ENCODE measurements at places on chromosomes 4 and X.

DNA sequence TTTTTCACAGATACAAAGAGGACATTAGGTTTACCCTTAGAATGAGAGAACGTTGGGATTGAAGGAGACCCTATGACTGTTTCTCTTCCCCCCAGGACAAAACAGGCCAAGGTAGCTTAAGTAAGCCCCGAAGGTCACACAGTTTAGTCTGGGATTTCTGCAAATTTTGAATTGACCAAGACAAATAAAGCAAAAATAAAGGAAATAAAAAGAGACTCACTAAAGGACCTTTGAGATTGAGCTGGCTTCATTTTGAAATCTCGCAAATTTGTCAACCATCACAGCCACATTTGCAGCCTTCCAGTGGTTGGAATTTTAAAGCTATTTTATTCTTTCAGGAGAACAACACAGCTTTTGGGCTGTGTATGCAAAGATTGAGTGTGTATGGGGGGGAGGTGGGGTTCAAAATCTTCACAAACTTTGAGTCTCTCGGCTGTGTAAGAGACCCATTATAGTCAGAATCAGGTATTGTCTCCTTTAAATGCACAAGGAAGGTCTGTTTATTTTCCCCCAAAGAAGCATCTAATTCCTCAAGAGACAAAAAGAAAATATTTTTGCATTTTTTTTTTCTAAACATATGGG lies 4.2 kb downstream of the TMSB4X start:
- no peak for DNase-seq

DNA sequence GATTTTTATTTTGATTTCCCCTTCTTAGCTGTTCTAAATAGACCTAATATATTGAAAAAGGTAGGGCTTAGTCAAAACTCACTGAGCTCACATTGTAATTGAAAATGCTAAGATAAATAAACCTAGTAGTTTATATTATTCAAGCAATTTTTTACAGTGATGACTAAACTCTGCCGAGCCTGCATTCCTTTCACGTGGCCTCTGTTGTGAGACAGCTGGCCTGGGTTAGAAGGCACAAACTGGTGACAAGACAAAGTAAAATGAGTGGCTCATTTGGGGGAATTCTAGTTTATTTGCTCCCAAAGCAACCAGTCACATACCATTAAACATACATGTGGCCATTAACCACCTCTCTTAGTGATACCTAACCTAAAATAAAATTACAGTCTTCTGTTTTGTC lies 169.4 kb upstream of the TEX13C start:
- DNase-seq = no peak

GRCh38 chr4:38663801-38664705 lies at the start of gene KLF3:
TSS of gene KLF3 (plus strand) at chr4:38664199. CDS start at chr4:38680626, 16,427 bp downstream.
- peak; percentile 86 for DNase-seq

- DNase-seq = no peak
Measured at GRCh38 chr4:110553197-110553596, 69.7 kb downstream of the PITX2 start.

DNA sequence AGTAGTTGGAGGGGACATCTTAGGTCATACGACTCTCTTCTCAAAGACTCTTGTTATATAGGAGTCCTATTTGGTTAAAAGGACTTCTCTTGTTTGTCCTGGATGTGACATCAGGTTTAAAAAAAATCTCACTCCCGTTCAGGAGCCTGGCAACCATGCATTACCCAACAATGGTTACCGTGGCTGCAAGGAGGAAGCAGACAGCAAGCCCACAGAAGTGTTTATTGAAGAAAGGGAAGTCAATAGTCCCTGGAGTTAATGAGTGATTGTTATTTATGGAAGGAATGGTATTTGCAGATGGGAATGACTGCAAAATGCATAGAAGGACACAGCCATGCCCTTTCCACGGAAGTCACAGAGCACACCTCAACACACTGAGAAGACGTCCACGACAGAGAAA lies 75.9 kb upstream of the ENPP6 start:
- DNase-seq = no peak

GRCh38 chr4:84159762-84160161 lies 339.3 kb downstream of the NKX6-1 start:
- DNase-seq = no peak

GRCh38 chr4:124711471-124712371 lies 811 bp downstream of the ANKRD50 start:
- peak; percentile 11 for DNase-seq

- no peak for DNase-seq
Measured at GRCh38 chr4:53500546-53500945, 90.7 kb downstream of the LNX1 start.

- no peak for DNase-seq
Measured at GRCh38 chr4:13268703-13269102, 215.4 kb downstream of the RAB28 start.

DNA sequence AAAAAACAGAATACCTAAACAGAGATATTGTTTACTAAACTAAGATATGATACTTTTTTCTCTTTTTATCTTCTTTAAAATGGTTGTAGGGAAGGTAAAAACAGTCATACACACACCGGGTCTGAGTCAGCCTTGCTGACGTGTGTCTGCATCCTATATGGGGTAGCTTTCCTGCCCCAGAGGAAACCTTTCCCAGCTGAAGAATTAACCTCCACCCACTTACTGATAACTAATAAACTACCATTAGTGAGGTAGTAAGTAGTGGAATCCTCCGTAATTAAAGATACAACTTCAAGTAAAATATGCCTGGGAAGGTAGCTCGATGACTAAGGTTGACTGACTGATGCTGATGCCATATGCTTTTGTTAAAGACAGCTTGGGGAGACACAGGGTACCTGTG lies 312.2 kb downstream of the DCTD start:
- DNase-seq = no peak

GRCh38 chr4:109574931-109575804 lies 15.1 kb downstream of the MCUB start:
- DNase-seq = no peak

GRCh38 chr4:10773010-10773409 lies 88.4 kb upstream of the CLNK start:
- DNase-seq = no peak

- DNase-seq = no peak
Measured at GRCh38 chrX:101483705-101484104, 1.6 kb upstream of the ARMCX4 start.

DNA sequence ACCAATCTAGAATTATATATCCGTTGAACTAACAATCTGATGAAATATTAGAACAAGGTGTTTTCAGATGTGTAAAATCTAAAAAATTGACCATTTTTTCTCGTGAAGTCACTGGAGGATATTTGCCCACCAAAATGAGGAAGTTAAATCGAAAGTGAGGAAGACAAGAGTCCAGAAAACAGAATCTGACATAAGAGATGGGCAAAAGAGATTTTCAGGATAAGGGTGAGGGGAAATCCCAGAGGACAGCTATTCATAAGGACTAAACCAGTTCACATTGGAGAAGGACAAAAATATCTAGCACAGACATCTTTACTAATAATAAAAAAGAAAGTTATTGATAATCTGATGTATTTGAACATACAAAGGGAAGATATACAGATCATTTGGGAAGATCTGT lies 18.7 kb upstream of the ALG13 start:
- no peak for DNase-seq

GRCh38 chrX:154396973-154397887 lies 947 bp upstream of the RPL10 start:
- peak; percentile 57 for DNase-seq

DNA sequence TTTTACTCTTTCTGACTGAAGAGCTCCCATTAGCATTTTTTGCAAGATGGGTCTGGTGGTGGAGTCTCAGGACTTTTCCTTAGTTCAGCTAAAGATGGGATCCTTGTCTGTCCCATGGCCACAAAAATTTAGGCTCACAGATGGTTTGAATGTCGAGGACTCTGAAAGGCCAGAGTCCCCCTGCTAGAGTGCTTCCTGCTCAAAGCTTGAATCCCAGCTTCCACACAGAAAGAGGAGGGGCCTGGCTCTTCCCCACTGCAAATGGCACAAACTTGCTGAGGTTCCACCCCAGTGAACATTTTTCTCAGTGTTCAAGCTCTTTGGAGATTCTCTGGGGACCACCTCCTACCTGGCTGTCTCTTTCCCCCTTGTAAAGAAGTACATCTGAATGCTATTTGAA lies 64.7 kb upstream of the UGT2B15 start:
- DNase-seq = no peak

DNA sequence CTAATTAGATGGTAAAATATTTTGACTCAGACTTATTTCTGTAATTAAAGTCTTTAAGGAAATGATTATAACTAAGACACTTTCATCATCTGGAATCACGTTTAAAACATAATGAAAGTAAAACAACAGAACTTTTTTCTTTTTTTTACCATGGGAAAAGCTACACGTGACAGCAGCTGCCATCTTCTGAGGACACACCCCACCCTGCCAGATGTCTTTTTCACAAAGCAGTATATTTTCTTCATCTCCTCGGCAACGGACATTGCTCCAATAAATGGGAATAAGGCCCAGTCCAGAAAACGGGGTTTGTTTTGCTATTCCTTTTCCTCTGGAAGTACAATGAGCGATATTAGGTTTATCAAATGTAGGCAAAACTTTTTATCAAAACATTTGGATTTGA lies 17.5 kb downstream of the PRSS12 start:
- no peak for DNase-seq

DNA sequence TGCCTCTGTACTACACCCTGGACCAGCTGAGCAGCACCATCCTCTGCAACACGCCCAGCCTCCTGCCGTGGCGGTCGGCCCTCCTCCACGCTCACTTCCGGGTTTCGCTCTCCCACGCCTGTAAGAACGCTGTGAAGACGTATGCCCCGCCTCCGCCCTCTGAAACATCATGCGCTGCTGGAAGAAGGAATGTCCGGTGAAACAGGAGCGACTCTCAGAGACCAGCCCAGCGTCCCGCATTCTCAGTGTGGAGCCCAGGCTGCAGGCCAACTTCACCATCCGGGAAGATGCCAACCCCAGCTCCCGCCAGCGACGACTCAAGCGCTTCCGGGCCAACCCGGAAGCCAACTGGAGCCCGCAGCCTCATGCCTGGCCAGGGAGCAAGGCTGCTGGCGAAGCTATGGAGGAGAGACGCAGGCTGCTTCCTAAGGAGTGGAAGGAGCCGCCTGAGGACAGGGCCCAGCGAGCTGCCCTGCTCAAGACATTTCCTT lies 186.1 kb upstream of the SLITRK2 start:
- DNase-seq = no peak

DNA sequence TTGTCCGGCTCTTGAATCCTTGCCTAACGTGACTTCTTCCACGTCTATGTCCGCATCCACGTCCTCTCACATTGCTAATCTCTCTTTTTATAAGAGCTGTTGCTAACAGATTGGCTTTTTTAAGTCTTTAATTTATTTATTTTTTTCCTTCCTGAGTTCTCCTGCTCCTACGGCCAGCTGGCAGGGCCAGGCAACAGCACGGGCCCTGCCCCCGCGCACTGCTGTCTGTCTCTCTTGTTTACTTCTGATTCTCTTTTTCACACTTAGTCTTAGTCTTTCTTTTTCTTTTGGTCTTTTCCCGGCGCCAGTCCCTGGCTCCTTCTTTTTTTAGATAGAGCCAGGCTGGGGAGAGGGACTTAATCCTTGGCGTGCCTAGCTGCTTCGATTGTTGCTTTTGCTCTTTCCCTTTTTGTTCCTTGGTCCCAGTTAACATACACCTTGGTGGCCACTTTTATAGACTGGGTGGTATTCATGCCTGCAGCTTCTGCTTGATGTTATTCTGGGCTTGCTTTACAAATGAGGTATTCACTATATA lies 53.2 kb upstream of the RBMX start:
- no peak for DNase-seq

- DNase-seq = no peak
Measured at GRCh38 chr4:189974056-189974455, 33.4 kb downstream of the FRG1 start.

- peak; percentile 14 for DNase-seq
Measured at GRCh38 chr4:76250962-76251361, 559 bp upstream of the FAM47E start.

DNA sequence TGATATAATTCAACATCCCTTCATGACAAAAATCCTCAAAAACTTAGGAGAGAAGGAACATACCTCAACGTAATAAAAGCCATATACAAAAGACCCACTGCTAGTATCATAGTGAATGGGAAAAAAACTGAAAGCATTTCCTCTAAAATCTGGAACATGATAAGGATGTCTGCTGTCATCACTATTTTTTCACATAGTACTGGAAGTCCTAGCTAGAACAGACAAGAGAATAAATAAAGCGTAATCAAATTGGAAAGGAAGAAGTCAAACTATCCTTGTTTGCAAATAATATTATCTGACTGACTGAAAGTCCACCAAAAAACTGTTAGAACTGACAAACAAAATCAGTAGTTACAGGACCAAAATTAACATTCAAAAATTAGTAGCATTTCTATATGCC lies 985.4 kb upstream of the AGA start:
- no peak for DNase-seq

DNA sequence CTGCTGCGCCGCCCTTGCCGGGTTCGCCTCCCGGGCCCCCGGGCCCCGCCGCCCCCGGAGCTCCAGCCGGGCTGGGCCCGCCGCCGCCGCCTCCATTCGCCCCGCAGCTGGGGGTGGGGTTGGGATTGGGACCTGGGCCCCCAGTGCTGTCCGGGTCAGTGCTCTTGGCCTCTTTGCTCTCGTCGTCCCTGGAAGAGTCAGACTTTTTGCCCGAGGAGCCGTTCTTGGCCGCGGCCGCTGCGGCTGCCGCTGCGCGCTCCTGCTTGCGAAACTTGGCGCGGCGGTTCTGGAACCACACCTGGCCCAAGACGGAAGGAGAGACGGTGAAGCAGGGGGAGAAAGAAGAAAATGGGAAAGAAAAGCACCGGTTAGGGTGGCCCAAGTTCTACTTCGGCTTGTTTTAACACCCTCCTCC lies 2.5 kb downstream of the PHOX2B start:
- DNase-seq = no peak

GRCh38 chr4:76313547-76313946 lies 7.0 kb downstream of the STBD1 start:
- no peak for DNase-seq

GRCh38 chr4:66016240-66016639 lies 346.0 kb upstream of the EPHA5 start:
- DNase-seq = no peak

DNA sequence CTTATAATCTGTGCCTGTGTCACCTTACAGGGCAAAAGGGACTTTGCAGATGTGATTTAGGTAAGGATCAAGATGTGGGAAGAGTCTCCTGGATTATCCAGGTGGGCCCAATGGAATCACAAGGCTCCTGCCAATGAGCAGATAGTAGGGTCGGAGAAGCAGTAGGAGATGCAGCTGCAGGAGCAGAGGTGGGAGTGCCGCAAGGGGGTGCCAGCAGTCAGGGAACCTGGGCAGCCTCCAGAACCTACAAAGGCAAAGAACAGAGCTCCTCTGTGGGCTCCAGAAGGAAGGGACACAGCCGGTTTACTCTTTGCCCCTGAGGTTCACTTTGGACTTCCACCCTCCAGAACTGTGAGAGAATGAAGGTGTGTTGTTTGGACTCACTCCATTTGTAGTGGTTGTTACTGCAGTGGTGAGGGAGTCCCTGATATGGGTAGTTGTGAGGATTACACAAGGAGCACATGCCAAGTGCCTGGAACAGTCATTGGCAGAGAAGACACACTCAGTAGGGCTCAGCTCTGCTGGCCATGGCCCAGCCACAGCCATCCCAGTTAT lies 318.5 kb downstream of the EVC2 start:
- no peak for DNase-seq
